A549 (cell line): ENCODE measurements at places on chromosomes 2 and 18. TPM values are rescaled to one million over a fixed set of nuclear protein-coding genes. Genes with fewer than 3 reads are reported as not detected.

DNA sequence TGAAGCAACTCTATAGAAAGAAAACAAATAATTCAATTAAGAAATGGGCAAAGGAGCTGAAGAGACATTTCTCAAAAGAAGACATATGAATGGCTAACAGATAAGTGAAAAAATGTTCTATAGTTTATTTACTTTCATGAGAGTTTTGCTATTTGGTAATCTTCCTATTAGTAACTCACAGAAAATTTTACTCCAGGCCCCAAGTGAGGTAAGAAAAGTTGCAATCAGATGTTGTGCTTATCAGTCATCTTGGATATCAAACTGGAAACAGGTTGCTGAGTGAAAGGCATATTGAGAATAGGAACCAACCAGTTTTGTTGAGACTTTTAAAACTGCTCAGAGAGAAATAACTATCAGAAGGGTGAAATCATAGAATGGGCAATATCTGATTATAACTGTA, 1179.0 kb upstream of the ACVR2A start:
- no peak for DNase-seq

Gene DUSP19
- polyA plus RNA-seq: 1.1 to 1.5 TPM (median 1.2 TPM) in 3 replicates

DNA sequence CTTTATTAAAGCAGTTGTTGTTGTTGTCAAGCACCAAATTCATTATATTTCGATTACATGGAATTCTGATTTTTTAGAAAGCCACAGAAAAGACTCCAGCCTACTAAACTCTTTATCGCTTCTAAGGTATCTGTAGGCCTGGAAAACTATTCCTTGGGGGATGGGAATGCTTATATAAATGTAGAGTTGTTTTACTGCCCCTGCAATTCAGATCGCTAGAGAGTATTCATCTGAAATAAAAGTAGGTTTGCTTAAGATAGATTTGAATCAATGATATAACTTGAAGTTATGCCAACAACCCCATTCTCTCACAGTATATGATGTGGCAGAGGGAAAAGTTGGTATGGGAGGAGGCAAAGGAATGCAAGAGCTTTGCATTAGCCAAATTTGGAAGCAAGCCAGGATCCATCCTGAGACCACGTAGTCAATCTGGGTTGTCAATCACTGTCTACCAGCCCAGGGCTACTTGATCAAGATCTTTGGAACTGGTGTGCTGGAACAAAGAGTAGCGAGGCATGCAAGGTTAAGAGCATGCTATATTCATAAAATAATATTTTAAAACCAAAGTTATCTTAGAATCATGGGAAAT, 95.9 kb downstream of the LYPD6B start:
- DNase-seq: no peak

DNA sequence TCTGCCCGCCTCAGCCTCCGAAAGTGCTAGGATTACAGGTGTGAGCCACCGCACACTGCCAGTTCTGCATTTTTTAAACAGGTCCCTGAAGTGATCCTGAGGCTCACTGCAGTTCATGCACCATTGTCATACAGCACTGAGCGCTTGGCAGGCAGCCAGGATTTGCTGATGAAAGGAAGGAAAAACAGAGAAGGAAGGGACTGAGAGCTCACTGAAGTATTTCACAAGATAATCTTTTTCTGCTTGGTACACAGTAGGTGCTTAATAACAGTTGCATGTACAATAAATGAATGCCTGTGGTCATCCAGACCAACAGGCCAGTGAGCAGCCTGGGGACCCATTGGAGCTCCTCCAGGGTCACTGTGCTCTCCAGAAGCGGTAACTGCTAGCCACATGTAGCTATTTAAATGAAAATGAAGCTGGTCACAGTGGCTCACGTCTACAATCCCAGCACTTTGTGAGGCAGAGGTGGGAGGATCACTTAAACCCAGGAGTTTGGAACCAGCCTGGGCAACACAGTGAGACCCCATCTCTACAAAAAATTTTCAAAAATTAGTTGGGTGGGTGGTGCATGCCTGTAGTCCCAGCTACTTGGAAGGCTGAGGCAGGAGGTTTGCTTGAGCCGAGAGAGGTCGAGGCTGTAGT, 33.1 kb upstream of the SMAD7 start:
- DNase-seq: no peak

GRCh38 chr18:321865-322467, 54.1 kb upstream of the THOC1 start:
- DNase-seq: no peak

DNA sequence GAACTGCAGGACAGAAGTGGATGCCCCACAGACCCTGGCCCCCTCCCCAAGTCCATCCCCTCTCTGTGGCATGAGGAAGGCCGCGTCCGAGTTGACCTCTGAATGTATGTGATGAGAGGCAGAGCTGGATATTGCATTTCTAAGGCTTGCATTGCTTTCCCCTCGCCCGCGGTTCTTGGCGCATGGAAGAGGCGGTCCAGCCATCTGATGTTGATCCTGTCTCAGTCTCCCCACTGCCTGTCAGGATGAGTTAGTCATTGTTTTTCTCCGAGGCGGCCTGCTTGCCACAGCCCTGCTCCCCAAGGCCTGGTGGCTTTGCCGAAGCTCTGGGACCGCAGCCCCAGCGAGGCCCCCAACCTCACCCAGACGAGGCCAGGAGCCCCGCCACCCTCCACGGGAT, 88.6 kb downstream of the SMAD7 start:
- no peak for DNase-seq
